ENCODE measurements at places on chromosomes 12 and 14.

GRCh38 chr12:32466986-32467711 lies 67.8 kb downstream of the FGD4 start:
- no peak for DNase-seq

- no peak for DNase-seq
Measured at GRCh38 chr14:101573289-101573688, 12.0 kb downstream of the DIO3 start.

DNA sequence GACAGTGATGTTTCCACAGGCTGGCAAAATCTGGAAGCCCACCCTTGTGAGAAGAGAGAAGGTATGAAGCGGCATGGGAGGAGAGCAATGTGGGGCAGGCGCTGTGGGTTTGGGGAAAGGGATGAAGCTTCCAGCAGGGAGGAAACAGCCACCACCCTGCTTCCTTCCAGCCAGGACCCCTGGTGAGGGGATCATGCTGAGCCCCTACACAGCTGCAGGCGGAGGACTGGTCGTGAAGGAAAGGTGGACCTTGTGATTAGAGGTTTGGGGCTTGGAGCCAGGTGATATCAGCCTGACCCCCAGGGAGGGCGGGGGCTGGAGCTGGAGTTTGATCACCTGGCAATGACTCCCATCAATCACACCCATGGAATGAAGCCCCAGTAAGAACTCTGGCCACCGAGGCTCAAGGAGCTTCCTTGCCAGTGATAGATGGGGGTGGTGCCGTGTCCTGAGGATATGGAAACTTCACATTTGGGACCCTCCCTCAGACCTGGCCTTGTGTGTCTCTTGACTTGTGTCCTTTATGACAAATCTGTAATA lies 48.6 kb downstream of the RIMBP2 start:
- no peak for DNase-seq

DNA sequence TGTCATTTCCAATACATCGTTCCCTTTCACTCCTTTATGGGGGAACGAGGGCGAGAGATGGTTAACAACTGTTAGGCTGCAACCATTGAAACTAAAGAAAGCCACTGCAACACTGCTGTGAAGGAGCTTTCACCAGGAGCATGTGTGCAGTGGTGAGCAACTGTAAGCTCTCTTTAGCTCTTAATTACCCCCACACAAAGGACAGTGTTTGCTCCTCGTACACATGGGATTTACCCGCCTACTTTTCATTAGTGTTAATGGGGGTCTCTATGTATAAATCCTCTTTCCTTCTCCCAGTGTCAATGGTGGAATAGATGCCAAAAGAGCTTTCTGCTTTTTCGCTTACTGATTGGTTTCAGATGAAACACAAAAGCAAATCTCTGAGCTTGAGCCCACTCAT lies 343.1 kb downstream of the FLRT2 start:
- DNase-seq: no peak

GRCh38 chr12:14256555-14257169 lies 108.8 kb upstream of the ATF7IP start:
- DNase-seq: peak; percentile 60

GRCh38 chr12:52264435-52264825 lies 10.0 kb upstream of the KRT86 start:
- no peak for DNase-seq

GRCh38 chr12:92945659-92946220 lies 16.6 kb upstream of the EEA1 start:
- DNase-seq: no peak

- DNase-seq: no peak
Measured at GRCh38 chr14:104356738-104357688, 218.6 kb downstream of the KIF26A start.

- no peak for DNase-seq
Measured at GRCh38 chr12:108653922-108654321, 20.2 kb upstream of the SELPLG start.

DNA sequence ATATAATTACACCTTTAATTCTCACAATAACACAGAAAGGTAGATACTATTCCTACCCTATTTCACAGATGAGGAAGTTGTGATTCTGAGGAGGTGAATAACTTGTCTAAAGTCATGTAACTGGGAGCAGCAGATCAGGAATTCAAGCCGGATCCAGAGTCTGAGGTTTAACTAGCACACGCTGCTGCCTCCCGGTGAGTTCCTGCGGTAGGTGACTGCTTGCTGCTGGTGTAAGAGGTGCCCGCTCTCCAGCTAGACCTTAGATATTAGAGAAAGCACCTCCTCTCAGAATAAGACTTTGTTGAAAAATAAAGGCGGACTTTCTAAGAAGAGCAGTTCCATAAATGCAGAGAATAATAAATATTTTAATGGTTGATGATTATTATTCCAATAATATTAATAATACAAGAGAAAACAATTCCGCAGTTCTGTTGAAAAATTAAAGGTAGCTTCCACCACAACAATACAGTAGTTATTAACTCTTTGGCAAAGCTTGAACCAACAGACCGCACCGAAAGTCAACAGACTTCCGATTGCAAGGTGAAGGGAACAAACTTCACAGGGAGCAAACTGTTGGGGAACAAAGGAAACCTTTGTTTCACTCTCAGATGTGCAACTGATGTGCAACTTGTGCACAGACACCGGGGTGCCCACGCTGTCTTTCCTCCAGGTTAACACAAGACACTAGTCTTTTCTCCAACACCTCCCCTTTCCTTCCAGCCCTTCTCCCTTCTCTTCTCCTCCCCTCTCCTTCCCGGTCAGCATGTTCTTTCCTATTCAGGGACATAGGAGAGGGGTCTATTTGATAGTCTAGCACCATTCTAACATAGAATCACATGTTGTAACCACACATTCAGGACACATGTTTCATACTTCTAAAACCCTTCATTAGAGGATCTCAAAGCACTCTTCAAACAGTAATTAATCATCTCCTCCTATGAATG lies 73.2 kb upstream of the EGLN3 start:
- no peak for DNase-seq

DNA sequence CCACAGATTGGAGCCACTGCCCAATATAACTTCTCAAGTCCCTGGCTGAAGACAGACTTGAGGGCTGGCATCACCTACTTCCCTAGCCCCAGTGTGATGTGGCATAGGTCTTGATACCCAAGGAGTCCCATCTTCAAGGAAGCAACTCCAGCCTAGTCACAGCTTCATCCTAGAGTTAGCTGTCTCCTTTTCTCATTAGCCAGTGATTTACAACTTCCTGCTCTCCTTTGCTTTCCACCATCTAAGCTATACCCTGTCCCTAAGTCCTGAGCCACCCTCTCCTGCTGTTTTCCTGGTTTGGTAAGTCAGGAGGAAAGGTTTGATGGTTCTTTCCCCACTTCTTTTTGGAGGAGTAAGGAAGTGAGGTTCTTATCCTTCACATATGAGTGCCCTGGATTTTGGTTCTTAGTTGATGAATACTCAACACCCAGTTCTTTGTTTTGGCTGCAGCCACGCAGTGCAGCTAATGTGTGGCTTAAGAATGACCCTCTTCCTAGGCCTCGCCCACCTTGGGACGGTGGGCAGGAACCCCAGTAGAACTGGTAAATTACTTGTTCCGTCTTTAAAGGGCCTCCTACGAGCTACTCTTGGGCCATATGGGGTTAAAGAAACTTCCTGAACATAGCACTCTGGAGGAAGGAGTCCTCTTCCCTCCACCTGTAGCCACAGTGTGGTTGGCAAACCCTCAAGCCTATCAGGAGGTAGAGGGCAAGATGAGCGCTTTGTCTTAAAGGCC lies 3.9 kb upstream of the GPX2 start:
- DNase-seq: no peak

DNA sequence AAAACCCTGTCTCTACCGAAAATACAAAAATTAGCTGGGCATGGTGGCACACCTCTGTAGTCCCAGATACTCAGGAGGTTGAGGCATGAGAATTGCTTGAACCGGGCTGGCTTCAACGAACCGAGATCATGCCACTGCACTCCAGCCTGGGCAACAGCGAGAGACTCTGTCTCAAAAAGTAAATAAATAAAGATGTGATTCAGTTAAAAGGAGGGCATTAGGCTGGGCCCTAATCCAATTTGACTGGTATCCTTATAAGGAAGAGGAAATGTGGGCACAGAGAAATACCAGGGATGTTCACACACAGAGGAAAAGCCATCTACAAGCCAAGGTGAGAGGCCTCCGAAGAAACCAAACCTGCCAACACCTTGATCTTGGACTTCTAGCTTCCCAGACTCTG lies 10.1 kb upstream of the DCAF4 start:
- no peak for DNase-seq

GRCh38 chr12:62210422-62210821 lies 49.8 kb upstream of the USP15 start:
- peak; percentile 10 for DNase-seq

- no peak for DNase-seq
Measured at GRCh38 chr12:82659343-82660207, 27.1 kb upstream of the TMTC2 start.

DNA sequence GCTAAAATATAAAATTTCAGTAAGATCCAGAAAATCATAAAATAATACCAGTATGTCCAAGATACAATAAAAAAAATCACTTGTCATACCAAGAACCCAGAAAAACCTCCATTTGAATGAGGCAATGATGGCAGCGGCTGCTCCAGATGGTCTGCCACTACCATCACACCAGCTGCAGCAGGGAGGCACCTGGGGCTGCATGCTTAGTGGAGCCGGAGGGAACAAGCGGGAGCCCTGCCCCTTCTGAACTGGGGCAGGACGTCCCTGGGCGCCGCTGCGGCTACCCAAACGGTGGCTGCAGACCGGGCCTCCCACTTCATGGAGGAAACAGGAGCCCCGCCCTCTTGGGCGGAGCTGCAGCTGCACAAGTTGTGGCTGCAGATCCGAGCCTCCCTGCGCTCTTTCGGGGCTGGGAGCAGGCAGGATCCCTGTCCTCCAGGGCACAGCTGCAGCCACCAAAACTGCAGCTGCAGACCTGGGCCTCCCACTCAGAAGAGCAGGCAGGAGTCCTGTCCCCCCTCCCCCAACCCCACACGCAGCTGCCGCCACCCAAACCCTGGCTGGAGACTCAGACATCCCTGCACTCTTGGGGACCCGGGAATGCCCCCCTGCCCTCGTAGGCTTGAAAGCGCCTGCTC lies 36.1 kb upstream of the OR5AU1 start:
- peak; percentile 54 for DNase-seq

DNA sequence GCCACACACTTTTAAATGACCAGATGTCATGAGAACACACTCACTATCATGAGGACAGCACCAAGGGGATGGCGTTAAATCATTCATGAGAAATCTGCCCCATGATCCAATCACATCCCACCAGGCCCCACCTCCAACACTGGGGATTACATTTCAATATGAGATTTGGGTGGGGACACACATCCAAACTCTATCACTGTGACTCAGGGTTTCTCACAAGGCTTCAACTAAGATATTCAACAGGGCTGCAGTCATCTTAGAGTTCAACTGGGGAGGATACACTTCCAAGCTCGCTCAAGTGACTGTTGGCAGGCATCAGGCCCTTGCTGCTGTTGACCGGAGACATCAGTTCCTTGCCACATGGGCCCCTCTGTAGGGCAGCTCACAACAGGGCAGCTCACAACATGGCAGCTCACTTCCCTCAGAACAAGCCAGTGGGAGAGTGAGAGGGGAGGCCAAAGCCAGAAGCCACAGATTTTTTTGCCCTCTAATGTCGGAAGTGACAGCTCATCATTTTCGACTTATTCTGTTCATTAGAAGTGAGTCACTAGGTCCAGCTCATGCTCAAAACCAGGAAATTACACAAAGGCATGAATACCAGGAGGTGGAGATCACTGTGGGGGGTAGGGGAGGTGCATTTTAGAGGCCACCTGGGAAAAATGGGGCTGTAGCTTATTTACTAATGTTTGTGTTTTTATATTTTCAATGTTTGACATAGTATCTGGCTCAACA lies 50.8 kb upstream of the PTHLH start:
- DNase-seq: peak; percentile 27

GRCh38 chr12:91406920-91407341 lies 224.3 kb upstream of the DCN start:
- no peak for DNase-seq

DNA sequence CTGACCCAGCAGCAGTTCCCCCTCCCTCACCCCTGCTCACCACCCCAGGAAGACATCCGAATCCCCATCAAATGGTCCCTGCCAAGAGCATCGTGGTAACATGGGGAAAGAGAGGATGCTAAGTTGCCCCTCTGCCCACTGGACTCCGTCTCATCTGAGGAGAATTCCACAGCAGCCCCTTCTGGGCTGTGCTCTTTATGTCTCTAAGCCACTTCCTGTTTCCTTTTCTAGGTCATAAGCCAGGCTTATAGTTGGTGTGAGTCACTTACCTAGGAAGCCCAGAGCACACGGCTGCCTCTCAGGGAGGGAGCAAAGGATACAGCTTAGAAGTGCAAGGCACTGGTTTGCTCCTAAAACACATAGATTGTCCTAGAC lies 76.0 kb downstream of the VCPKMT start:
- DNase-seq: peak; percentile 60

GRCh38 chr14:79698298-79698711 lies 513.0 kb downstream of the DIO2 start:
- DNase-seq: no peak

GRCh38 chr12:103673891-103674375 lies 86.9 kb downstream of the STAB2 start:
- no peak for DNase-seq

GRCh38 chr14:44463356-44464004 lies 43.6 kb downstream of the FSCB start:
- no peak for DNase-seq

- DNase-seq: no peak
Measured at GRCh38 chr12:98845957-98846356, 200.9 kb downstream of the APAF1 start.

DNA sequence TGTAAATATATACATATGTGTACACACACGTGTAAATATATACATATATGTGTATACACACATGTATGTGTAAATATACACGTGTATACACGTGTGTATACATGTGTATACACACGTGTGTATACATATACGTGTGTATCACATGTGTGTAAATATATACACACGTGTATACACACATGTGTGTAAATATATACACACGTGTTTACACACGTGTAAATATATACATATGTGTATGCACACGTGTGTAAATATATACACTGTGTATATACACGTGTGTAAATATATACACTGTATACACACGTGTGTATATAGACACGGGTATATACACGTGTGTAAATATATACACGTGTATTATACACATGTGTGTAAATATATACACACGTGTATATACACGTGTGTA lies 71.7 kb downstream of the RPAP3 start:
- no peak for DNase-seq

DNA sequence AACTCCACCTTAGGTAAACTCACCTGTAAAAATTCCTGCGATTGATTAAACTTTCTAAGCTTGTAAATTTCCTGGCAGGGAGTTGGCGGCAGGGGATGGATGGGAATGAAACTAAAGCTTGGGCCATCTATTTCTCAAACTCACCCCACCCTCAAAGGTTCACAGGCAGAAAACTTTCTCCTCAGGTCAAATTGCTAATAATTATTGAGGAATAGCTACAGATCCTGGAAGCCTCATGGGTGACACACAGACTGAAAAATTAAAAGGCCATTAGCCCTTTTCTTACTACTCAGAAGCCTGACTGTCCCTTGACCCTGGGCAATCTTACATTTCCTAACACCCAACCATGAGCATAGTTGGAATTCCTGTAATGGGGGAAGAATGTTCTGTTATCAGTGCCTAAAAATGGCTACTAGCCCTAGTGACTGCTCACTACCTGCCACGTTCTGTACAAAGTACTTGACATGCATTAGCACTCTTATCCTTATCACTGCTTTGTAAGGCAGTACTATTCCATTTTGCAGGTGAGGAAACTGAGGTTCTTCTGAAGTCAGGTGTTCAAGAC lies 12.4 kb upstream of the SYNDIG1L start:
- DNase-seq: no peak

All from hepatic stellate cell (primary cell).